ENCODE measurements at places on chromosomes 2 and 18. TPM values are rescaled to one million over a fixed set of nuclear protein-coding genes. Genes with fewer than 3 reads are reported as not detected.

Gene KCMF1
- 46.7 TPM for total RNA-seq

Gene FABP1
- total RNA-seq, result not detected

Gene C18orf32
- total RNA-seq, result 39.4 TPM

Gene C1GALT1C1L
- total RNA-seq, result 0.95 TPM

Gene SAG
- total RNA-seq, result not detected

Gene CYTIP
- 4.5 TPM for total RNA-seq

Gene MPV17
- total RNA-seq, result 68.1 TPM

DNA sequence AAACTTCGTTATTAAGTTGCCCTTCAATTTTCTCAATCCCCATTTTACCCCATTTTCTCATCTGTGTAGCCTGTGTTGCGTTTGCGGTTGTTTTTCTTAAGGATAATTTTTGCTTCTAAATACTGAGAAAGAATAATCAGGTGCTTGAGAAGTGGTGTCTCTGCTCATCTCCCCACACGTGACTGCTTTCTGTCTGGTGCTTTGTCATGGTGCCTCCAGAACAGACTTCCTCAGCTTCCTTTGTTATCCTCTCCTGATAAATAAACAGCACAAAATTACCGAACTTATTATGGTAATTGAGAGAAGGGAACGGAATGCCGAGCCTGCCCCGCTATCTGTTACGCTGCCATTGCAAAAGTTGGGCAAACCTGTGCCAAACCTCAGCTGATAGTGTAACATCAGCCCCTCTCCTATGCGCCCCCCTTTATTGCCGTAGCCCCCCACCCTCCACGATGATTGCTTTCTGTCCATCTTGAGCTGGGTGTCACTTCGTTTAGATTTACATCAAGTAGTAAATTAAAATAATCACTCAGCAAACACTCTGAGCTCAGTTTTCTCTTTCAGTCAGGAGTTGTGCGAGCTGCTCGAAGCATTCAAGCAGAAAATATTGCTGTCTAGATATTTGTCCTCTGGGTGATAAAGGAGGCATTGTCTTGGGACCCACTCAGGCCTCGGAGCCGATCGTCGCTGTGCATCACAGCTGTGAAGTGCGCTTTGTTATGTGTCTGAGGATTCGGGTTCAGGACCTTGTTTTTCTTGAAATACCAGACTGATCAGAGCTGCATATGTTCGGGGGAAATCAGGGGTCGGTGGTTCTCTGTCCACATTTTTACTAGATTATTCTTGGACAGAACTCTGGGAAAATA, 1008.5 kb upstream of the FANCL start:
- H3K36me3 ChIP-seq, result no peaks in the 10 kb centered on the region
- no peaks in the 10 kb centered on the region for H3K4me1 ChIP-seq
- no peaks in the 10 kb centered on the region for H3K27me3 ChIP-seq
- DNase-seq, result no peak
- H3K4me3 ChIP-seq, result no peak overlapping the region

DNA sequence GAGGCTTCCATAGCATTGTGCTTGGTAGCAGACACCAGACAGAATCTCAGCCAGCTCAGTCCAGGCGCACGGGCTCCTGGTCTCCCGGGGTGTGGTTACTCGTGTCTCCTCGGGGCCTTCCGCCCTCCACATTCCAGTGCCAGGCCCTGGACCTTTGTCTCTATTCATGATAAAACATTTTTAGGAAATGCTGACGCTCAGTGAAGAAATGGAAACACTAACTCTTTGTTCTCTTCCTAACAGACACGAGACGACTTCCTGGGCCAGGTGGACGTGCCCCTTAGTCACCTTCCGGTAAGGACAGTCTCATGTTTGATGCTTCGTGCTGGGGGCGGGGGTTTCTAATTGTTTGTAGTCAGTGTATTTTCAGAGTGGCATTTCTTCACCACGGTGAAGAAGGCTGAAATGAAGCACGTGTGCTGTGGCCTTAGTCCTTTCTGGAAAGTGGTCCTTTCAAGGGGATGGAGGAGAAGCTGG, 271.8 kb downstream of the NEDD4L start:
- no peak overlapping the region for H3K27ac ChIP-seq
- no peaks in the 10 kb centered on the region for H3K36me3 ChIP-seq
- no peaks in the 10 kb centered on the region for H3K27me3 ChIP-seq
- no peak overlapping the region for H3K4me3 ChIP-seq

GRCh38 chr2:195899226-195899625, 169.4 kb downstream of the DNAH7 start:
- no peak for DNase-seq
- H3K27ac ChIP-seq, result no peak overlapping the region
- no peaks in the 10 kb centered on the region for H3K36me3 ChIP-seq
- no peaks in the 10 kb centered on the region for H3K27me3 ChIP-seq

DNA sequence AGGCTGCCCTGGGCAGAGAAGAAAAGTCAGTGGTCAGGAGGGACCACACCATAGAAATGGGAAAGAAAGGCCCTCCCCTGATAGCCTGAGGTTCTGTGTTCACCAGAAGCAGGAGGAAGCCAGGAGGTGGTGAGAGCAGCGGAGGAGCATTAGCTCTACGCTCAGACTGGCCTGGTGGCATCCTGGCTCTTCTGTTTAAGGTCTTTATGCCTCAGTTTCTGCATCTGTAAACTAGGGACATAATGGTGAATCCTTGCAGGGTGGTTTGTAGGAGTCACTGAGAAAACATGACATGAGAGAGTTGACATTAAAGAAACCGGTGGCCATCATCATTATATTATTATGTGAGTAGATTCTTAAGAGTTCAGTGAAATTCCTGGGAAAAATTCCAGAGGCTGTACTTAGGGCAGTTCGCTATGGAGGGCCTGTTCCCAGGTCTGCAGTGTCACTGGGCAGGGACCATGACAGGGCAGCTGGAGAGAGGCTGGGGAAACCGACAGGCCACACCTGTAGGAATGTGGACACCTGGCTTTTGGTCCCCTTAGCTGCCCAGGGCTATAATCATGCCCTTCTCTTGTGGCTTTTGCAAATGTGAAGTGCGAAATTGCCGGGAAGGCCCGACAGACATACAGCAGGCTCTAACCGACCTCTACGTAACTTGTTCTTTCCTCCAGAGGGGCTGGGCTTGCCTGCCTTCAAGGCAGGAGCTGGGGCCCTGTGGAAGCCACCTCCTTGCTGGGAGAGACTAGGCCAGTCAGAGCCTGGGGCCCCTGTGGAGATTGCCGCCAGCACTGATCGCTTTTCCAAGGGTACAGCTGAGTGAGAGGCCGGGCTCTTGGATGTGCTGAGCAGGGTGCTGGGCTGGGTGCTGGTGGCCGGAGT, 31.0 kb downstream of the GLI2 start:
- H3K4me1 ChIP-seq, result peaks cover 19% of the 10 kb centered on the region
- H3K27me3 ChIP-seq, result no peaks in the 10 kb centered on the region

- no peak for DNase-seq
- no peak overlapping the region for H3K4me3 ChIP-seq
- no peak overlapping the region for H3K27ac ChIP-seq
- H3K4me1 ChIP-seq, result no peaks in the 10 kb centered on the region
- H3K36me3 ChIP-seq, result no peaks in the 10 kb centered on the region
Measured at GRCh38 chr2:118019821-118020220, 6.0 kb upstream of the CCDC93 start.

GRCh38 chr2:58533376-58533775, 292.3 kb upstream of the FANCL start:
- H3K4me3 ChIP-seq, result no peak overlapping the region
- DNase-seq, result no peak
- no peaks in the 10 kb centered on the region for H3K36me3 ChIP-seq
- no peaks in the 10 kb centered on the region for H3K27me3 ChIP-seq
- H3K4me1 ChIP-seq, result no peaks in the 10 kb centered on the region

DNA sequence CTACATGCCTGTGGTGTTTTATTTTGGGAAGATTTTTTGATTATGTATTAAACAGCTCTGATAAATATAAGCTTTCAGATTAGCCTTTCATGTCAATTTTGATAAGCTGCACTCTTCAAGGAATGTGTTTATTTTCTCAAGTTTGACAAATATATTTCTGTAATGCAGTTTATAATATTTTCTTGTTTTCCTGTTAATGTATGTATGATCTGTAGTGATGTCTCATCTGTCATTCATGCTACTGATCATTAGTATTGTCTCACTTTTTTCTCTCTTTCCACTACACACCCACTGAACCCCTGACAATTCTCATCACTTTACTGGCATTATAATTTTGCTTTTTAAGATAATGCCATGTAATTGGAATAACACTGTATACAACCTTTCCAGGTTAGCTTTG, 100.9 kb downstream of the TMEM18 start:
- DNase-seq, result no peak
- no peak overlapping the region for H3K4me3 ChIP-seq
- H3K27ac ChIP-seq, result no peak overlapping the region
- H3K36me3 ChIP-seq, result no peaks in the 10 kb centered on the region

DNA sequence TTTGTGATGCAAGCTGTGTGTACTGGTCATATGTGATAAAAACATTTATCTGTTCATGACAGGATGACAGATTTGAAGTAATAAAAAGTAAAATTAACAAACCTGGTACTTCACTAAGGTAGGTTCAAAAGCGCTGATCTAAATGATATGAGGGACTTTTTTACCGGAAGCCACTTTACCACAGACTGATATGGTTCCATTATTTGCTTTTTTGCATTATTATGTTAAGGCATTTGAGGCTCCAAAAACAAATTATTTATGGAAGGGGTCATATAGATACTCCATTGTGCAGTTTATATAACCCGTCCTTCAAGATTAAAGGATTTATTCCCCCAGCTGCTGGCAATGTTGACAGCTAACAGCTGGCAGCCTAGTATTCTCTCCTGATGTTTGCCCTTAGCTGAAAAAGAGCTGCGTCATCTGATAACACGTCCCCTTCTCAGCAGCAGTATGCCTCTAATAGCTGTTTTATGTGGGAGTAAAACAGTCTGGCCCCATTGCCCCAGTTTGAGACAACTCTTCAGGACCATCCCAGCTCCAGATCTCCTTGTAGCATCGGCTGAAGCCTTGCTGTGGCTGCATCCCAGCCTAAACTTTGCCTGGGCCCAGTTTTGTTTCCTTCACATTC, 84.8 kb upstream of the XIRP2 start:
- no peaks in the 10 kb centered on the region for H3K27me3 ChIP-seq
- H3K27ac ChIP-seq, result no peak overlapping the region
- DNase-seq, result no peak

GRCh38 chr2:105732101-105732500, 12.6 kb upstream of the NCK2 start:
- no peaks in the 10 kb centered on the region for H3K27me3 ChIP-seq
- H3K4me1 ChIP-seq, result no peaks in the 10 kb centered on the region
- H3K36me3 ChIP-seq, result no peaks in the 10 kb centered on the region
- DNase-seq, result no peak
- no peak overlapping the region for H3K4me3 ChIP-seq

DNA sequence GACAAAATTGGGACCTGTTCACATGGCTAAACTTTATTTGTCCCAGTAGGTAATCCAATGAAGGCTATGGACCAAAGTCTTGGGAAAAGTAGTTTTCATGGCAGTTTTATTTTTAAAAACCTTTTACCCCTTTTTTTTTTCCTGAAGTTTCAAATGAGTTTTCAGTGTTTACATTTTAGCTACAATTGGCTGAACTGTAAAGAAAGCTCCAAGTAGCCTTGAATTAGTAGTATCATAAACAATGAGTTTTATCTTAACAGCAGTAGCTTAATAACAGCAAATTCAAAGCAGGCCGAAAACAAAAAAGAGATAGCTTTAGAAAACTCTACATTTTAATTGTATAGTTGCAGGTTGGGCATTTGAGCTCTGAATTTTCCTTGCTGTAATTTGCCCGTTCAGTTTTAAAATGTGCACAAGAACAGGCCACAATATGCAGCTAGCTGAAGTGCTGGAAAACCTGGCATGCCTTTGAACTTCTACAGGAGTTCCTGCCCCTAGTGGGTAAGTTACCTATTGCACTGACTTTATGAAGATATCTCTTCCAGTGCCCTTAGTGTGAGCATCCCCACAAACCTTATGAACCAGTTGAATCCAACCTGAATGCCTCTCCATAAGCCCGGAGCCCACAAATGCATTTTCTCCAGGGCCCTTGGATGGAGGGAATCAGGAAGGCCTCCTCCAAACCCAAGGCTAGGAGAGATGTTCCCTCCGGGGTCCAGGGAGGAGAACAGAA, 106.7 kb downstream of the XRCC5 start:
- peaks cover 6% of the 10 kb centered on the region for H3K36me3 ChIP-seq
- H3K4me1 ChIP-seq, result no peaks in the 10 kb centered on the region
- no peak for DNase-seq
- H3K4me3 ChIP-seq, result no peak overlapping the region

DNA sequence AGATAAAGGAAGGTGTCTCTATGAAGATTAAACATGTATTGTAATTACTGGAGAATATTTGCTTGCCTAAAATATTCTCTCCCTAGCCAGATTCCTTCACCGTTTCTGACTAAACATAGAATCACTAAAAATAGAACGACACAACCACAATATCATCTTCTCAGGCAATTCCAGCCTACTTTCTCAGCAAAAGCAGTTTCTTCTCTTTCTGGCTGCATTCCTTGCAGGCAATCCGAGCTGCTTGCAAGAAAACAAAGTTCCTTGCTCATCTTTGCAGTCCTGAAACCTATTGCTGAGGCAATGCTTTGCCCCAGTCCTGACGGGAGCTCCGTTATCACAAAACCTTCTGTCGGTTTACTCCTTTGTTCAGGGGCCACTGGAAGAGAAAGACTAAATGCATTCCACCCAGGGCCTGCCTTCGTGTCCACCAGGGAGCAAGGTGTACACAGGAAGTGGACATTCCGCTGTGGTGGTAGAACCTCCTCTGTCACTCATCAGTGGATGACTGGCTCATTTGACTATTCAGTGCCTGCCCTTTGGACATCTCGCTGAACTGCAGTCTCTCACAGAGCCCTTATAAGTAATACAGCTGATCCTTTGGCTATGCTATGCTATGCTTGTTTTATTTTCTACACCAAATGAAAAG, 239.2 kb upstream of the DOK6 start:
- no peak for DNase-seq
- no peaks in the 10 kb centered on the region for H3K36me3 ChIP-seq
- no peak overlapping the region for H3K27ac ChIP-seq

GRCh38 chr2:160252900-160253299, 52.8 kb upstream of the ITGB6 start:
- no peaks in the 10 kb centered on the region for H3K36me3 ChIP-seq
- H3K27me3 ChIP-seq, result no peaks in the 10 kb centered on the region
- H3K4me3 ChIP-seq, result no peak overlapping the region
- peaks cover 17% of the 10 kb centered on the region for H3K4me1 ChIP-seq
- DNase-seq, result no peak

DNA sequence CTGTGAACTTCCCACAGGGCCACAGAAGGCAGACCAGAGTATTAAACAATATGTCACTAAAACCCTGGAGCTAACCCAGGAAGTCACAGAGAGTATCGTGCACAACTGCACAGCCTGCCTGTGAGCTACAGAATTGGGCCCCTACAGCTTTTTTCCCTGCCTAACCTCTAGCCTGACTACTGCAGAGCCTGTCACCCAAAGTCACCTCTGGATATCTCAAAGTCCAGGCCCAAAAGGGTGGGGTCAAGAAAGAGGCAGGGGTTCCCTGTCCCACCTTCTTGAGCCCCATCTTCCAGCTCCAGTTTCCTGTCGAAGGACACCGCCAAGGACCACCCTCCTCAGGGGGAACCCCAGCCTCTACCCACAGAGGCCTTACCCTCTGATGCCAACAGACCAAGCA, 13.5 kb downstream of the GAD1 start:
- H3K27me3 ChIP-seq, result no peaks in the 10 kb centered on the region
- no peaks in the 10 kb centered on the region for H3K36me3 ChIP-seq
- no peak overlapping the region for H3K4me3 ChIP-seq
- H3K27ac ChIP-seq, result no peak overlapping the region
- no peak for DNase-seq

Measured in thoracic aorta (tissue), 2 donors.